ENCODE measurements at places on chromosomes 7 and 10. TPM values are rescaled to one million over a fixed set of nuclear protein-coding genes. Genes with fewer than 3 reads are reported as not detected.

DNA sequence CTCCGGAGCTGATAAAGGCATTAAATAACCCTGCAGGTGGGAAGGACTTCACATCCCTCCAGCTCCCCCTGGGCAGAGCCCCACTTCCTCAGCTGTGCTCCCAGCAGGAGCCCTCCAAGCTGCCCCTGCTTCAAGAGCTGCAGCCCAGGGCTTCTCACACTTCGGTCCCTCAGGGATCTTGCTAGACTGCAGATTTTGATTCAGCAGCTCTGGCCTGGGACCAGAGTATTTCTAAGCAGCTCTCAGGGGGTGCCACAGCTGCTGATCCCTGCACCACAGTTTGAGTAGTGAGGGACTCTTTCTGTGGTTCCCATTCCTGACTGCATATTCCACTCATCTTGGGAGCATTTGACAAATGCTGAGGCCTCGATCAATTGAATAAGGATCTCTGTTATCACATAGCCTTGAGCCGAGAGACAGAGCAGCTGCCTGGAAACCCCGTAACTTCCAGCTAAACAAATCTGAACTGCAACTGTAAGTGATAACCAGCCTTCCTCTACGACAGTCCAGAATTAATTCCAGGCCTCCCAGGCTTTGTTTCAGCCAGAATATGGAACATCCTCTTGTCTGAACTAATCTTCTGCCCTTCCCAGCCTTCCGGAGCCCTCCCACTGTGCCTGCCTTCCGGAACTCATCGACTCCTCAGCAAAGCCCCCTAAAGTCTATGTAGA is 161.4 kb downstream of the CCDC3 start:
- H3K4me3 ChIP-seq, result no peak overlapping the region
- H3K4me1 ChIP-seq, result no peaks in the 10 kb centered on the region

DNA sequence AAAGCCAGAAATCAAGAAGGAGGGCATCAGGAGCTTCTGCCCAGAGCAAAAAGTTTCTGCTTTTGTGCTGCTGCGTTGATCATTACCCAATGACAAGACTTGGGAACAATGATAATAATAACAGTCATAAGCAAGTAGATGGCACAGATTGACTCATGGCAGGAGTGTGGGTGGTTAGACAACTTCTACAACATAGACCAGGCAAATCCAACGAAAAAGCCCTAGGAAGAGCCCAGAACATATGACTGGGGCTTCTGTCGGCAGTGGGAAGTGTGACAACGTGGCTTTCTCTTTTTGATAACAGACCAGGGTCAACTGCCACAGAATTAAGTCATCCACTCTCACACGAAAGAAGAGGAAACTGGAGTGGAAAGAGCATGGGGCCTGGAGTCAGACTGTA is 85.4 kb upstream of the TRIL start:
- no peaks in the 10 kb centered on the region for H3K4me1 ChIP-seq
- no peak overlapping the region for H3K27ac ChIP-seq
- no peak for DNase-seq
- H3K4me3 ChIP-seq, result no peak overlapping the region
- no peaks in the 10 kb centered on the region for H3K36me3 ChIP-seq

DNA sequence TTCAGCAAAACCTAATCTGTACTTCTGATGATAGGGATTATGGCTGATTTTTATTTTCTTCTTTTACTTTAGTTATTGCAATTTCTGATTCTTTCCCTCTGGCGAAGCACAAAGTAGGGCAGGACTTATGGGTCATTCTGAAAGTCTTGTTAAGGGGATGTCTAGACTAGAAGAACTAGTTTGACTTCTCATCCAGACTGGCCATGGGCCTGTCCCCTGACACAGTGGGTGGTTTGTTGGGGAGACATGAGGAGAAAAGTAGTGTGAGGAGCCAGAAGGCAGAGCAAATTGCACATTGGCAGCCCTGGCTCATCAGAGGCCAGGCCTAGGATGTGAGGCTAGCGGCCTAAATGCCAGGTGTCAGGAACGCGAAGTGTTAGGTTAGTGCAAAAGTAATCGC is 152.8 kb downstream of the RTKN2 start:
- H3K4me1 ChIP-seq, result peaks cover 20% of the 10 kb centered on the region
- H3K4me3 ChIP-seq, result no peak overlapping the region
- no peaks in the 10 kb centered on the region for H3K27me3 ChIP-seq
- no peaks in the 10 kb centered on the region for H3K36me3 ChIP-seq
- DNase-seq, result no peak

GRCh38 chr7:44282601-44283171 is 42.7 kb downstream of the CAMK2B start:
- peaks cover 8% of the 10 kb centered on the region for H3K4me1 ChIP-seq
- no peak overlapping the region for H3K4me3 ChIP-seq
- no peak overlapping the region for H3K27ac ChIP-seq

Gene NRAP
- not detected for total RNA-seq

Gene CUZD1
- total RNA-seq, result 2.2 TPM

GRCh38 chr7:4883033-4883371 is 514 bp downstream of the RADIL start:
- H3K27me3 ChIP-seq, result peaks cover 42% of the 10 kb centered on the region
- no peak overlapping the region for H3K27ac ChIP-seq

DNA sequence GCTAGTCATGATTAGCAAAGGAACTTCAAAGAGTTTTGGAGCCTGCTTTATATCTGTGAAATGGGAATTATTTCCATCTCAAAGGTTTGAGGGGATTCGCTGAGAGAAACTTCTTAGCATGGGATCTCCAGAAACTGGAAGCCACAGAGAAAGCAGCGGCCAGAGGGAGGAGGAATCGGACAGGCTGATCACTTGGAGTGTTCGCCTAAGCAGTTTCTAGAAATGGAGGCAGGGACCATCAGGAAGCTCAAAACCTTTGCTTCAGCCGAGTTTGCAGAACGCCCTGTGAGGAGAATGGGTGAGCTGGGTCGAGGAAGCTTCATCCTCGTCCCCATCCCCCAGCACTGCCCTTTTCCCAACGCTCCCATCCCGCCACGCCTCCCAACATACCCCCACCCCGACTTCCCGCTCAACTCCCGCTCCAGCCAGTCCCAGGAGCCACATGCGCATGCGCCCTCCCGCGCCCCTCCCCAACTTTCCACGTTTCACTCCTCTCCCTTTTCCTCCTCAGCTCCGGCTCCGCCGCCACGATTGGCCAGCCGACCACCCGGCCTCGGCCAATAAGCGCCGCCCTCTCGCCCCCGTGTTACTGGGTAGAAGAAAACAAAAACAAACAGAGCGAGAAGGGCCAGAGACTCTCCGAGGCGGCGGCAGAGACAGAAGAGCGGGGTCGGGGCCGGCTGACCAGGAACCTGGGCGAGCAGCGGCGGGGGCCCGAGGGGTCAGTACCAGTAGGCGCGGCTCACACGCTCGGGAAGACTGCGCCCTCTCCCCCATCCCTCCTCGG is at the start of gene PDCD4:
TSS of gene PDCD4 (plus strand) at position 631 of the 787 bp plus-strand sequence. CDS start 4,100 bp downstream, outside the sequence.
- H3K4me1 ChIP-seq, result peaks cover 76% of the 10 kb centered on the region
- peak within 1 kb of the TSS; percentile 97 for H3K27ac ChIP-seq
- peak; percentile 87 for DNase-seq
- no peaks in the 10 kb centered on the region for H3K27me3 ChIP-seq
- peaks cover 17% of the 10 kb centered on the region for H3K36me3 ChIP-seq
